CD8-positive, alpha-beta T cell (primary cell): ENCODE measurements at places on chromosomes 5 and 9. TPM values are rescaled to one million over a fixed set of nuclear protein-coding genes. Genes with fewer than 3 reads are reported as not detected.

The FIBCD1 gene
- not detected for total RNA-seq

DNA sequence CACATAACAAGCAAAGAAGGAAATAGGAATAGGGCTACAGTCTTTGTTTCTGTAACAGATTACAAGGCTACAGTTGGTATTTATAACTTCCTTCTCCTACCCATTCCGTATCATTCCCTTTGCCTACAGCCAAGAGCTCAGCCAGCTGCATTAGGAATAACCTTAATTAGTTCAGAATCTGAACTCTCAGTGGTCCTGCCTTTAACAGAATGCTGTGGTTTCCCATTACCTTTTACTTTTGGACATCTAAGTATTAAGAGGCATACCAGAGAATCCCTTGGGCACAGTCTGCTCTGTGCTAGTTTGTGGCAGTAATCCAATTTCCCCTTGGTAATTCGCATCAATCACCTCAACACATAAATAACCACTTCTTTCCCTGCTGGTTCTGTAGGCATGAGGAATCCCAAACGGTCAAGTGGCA, 44.2 kb downstream of the PKD2L2 start:
- no peak for DNase-seq

- no peak for DNase-seq
Measured at GRCh38 chr9:128161215-128161902, 1.3 kb downstream of the BBLN start.

- no peak for DNase-seq
Measured at GRCh38 chr5:2534251-2534650, 217.2 kb downstream of the IRX2 start.

The FBXL7 gene
- total RNA-seq: not detected

The DMRT3 gene
- total RNA-seq: not detected

The ZNF883 gene
- total RNA-seq: 0.53 TPM

GRCh38 chr5:84673785-84674184, 289.1 kb upstream of the EDIL3 start:
- DNase-seq: no peak

DNA sequence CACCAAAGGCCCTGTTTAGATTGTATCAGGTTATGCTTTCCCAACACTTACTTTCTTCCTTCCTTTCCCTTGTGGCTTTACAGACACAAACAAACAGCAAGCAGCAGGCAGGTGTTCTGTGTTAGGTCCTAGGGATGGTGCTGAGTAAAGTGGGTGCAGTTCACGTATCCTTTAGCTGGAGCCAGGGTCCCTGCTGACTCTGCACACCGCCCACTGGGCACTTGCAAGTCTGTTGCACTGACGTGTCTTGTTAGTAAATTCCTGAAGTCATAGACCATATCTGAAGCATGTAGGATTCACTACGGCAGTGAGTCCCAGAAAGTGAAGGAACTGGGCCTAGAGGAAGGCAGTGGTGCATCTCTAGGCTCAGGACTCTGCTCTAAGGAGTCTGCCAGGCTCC, 96.5 kb downstream of the DAPK1 start:
- no peak for DNase-seq

GRCh38 chr9:111474385-111474784, 9.8 kb downstream of the ECPAS start:
- DNase-seq: no peak

DNA sequence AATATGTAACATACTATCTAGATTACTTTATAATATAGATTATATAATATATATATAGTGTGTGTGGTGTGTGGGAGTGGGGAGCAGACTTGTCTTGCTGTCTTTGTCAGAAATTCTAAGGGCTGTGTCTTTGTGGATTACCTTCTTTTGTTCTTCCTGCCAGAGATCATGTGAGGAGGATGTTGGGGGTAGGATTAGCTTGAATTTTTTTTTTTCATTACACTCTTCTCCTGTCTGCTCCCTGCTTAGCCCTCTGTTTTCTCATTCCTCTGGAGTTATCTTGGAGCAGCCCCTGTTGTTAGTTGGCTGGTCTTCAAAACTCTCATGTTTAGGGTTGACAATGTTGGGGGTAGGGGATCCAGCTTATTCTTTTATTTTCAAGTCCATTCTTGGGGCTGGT, 21.0 kb upstream of the C9orf40 start:
- DNase-seq: no peak
